ENCODE measurements at places on chromosomes 1 and 21.

GRCh38 chr1:166999500-167000055, 10.5 kb downstream of the MAEL start:
- no peak for DNase-seq

DNA sequence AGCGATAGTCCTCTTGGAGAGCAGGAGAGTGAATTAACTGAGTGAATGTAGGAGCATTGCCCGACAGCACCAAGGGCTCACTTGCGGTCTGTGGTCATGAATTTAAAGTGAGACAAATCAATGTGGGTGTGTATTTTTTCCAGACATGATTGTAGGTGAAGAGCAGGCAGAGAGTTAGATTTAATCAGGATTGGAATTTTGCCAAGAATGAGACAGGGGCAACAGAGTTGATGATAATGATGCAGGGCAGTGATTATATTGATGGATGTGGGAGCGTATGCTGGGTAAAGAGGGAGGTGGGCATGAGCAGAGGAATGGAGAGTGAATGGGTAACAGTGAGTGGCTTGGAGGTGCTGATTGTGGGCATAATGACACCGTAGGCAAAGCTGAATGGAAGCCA, 20.0 kb upstream of the SYT6 start:
- DNase-seq, result no peak

- no peak for DNase-seq
These were observed 157.1 kb upstream of the HMGB4 start for GRCh38 chr1:33706634-33707255.

DNA sequence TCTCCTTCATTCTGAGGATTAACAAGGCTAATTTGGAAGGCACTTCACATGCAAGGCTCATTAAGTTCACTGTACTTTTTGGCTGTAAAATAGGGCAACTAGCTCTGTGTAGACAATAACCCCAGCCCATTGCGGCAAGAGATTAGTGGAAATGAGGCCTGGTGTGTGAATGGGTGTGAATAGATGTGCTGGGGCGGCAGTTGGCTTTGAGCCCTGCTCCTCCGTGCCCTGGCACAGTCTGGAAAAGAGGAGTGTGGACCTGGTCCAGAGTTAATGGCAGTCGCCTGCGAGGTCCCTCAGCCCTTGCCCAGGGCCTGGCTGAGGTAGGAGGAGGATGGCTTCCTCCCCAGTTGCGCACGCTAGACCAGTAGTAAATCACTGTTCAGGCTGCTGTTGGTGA, 4.8 kb downstream of the KISS1 start:
- DNase-seq, result no peak

DNA sequence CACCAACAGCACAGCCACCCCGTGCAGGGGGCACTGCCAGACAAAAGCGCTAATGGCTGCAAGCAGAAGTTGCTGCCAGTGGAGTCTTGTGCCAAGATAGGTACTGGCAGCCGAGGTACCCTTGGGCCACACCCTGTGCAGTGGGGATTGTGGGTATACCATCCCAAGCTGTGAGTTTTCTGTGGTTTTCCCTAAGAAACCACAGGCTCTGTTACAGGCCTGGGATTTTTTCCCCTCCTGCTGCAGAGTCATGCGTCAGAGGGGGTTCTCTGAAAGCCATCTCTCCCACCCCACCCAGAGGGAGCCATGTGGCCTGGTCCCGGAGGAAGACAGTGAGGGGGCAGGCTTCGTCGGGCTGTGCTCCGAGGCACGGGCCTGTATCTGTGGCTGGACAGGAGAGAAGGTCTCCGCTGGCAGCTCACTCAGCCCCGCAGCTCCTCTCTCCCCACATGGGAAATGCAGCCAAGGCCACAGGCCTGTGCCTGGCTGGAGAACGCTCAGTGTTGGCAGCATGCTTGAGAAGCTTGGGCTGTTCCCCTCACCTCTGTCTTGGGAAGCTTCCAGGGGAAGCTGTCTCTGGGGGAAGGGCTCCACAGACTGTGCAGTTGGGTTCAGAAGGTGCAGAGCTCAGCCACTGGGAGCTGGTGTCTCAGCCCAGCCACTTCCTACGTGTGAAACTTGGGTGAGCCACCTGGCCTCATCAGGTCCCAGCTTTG, 42.5 kb downstream of the NEK2 start:
- DNase-seq, result no peak

DNA sequence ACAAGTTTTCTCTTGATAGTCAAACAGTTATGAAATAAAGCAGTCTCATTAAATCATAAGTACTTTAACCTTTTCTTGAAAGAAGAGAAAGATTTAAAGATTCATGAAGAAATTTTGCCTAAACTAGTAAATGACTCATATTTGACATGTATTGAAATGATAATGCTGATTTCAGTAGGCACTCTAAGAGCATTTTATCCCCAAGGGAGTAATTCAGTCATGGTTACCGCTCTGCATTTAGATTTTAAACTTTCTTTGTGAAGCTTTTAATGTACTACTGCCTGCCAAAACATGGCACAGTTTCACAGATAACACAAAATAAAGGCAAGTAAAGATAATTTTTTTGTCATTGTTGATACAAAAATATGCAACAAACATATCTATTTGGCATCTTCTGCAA, 6.8 kb downstream of the USH2A start:
- DNase-seq, result no peak

DNA sequence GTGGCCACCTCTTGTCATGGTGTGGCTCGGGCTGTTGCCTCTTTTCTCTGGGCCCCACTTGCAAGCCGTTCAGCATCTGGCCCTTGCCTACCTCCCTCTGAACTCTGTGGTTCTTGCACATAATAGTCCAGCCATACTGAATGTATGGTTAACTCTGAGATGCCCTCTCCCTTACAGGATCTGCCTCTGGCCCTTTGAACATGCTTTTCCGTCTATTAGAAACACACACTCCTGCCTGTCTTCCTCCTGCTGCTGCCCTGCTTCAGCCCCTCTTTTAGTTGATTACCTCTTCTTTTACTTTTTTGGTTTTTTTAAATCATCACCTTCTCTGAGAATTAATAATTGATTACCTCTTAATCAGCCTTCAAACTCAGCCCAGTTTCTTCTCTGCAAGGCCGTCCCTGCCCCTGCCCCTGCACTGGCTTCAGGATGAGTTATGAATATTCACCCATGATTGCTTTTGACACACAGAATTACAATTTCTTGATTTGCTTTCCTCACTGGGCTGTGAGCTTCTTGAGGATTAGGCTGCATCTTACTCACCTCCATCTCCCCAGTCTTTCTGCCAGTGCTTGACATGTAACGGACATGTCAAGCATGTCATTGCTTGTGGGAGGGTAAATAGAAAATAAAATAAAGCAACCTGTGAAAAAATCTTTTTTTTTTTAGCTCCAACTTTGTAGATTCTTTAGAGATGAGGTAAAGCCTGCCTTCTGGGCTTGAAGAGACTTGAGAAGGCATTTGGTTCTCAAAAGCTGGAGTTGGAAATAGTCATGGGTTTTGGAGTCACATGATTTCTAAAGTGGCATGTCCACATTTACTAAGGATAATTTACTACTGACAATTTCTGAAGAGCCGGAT, 158.3 kb downstream of the PLXNA2 start:
- no peak for DNase-seq

DNA sequence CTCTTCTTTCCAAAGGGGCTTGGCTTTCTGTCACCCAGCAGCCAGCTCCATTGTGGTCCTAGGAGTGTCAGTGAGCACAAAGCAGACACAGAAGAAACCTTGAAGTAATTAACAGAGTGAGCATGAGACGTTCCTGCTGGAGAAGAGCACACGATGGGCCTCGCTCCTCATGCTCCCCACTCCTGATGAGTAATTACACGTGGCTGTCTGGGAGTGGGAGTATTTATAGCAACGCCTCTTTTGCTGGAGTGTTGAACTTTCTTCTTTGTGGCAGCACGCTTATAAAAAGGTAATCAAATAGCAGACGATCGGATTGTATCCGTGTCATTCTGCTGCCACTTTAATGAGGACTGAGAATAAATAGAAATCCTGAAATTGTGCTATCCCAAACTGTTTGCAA, 185.8 kb downstream of the CAMTA1 start:
- DNase-seq, result no peak

- DNase-seq, result no peak
These were observed 36.8 kb upstream of the ZNF648 start for GRCh38 chr1:182098301-182098700.

All from stimulated activated CD4-positive, alpha-beta T cell treated with anti-CD3 and anti-CD28 coated beads, TNF-alpha, amount 100 ng/mL, for 4 hours (primary cell).